ENCODE measurements at places on chromosomes 5 and 9. TPM values are rescaled to one million over a fixed set of nuclear protein-coding genes. Genes with fewer than 3 reads are reported as not detected.

- peak; percentile 32 for DNase-seq
Observed at GRCh38 chr5:73591102-73591695, 25.7 kb downstream of the UTP15 start.

GRCh38 chr9:32644698-32645097 lies 9.2 kb upstream of the TAF1L start:
- DNase-seq = no peak

PPIC gene
- not detected for total RNA-seq

MEF2C gene
- total RNA-seq = 0.03 TPM

DNA sequence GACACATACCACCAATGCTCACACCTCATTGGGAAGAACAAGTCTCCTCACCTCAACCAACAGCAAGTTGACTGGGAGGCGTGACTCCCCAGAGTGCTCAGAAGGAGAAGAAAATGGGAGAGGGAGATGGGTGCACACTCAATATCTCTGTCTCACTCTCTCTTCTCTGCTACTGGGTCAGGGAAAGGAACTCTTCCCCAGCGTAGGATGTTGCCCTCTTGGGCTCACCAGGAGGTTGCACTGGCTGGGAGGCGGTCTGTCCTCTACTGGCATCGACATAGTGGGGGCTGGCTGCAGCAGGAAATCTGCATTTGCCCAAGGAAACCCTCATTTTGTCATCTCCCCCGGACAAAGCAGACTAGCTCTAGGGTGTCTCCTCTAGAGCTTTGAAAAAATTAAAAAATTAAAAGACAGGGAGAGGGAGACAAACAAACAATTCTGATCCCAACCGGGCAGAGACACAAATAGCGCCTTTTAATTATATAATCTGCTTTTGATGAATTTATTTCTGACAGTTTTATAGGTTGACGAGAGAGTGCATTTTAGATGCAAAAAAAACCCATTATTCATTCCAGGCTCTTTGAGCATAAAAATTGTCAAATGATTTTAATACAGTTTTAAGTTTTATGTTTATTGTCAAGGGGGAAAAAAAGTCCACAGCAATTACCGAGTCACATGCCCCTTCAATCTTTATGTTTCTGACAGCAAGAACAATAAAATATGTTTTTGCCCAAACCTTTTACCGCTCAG lies 179.3 kb upstream of the MVB12B start:
- peak; percentile 8 for DNase-seq

DNA sequence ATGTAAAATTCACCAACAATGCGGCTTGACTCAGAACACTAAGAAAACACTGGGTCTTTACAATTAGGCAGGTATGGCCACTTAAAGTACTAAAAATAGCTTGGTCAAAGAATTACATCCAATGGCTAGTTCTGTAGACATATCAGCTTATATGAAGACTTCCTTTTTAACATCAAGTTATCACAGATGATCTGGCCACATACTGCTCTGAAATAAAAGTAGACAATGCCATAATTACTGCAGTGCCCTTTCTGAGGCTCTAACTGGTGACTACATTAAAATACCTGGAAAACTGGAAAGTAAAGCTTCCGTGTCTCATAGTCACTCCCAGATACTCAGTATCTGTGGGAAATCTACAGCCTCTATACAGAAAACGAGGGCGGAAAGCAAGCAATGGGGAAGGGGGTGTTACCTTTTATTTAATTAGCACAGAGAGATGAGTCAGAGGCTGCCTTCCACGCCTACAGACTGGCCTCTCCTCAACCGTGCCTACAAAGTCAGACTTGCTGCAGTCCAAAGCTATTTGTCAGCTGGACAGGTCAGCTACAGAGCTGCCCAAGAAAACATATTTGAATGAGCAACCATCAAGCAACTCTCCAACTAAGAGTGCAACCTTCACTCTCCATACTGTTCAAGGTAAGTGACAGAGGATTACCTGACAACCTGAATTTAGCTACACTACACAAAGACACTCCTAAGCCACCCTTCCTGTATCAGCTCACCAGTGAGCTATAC lies 8.7 kb downstream of the SERINC5 start:
- DNase-seq = peak; percentile 58
